HuH-7.5 (cell line): ENCODE measurements at places on chromosomes 3 and 15.

DNA sequence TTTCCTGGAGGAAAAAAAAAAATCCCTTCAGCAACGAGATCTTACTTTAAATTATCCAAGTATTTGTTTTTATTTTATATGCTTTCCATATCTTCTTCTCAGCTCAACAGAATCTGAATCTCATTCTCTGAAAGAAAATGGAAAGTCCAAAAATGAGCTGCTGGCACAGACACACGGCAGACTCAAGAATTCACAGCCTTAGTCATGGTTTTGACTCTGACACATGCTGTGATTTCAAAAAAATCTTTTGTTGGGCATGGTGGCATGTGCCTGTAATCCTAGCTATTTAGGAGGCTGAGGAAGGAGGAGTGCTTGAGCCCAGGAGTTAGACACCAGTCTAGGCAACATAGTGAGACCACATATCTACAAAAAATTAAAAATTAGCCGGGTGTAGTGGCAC is 565.0 kb downstream of the MAGI1 start:
- DNase-seq: no peak

DNA sequence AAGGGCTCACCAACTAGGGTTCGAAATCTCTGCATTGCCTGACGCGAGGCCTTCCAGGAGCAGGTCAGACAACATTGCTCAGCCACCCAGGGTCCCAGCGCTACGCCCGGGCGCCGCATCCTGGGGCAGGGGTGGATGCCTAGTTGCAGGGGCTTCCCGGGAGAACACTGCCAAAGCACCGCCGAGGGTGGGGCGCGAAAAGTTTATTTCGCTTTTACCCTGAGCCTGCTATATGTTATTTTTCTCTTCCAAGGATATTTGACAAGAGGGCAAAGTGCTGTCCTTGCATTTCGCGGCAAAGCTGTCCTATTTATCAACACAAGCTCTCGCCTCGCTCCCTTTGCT is 549 bp upstream of the SOX14 start:
- no peak for DNase-seq

DNA sequence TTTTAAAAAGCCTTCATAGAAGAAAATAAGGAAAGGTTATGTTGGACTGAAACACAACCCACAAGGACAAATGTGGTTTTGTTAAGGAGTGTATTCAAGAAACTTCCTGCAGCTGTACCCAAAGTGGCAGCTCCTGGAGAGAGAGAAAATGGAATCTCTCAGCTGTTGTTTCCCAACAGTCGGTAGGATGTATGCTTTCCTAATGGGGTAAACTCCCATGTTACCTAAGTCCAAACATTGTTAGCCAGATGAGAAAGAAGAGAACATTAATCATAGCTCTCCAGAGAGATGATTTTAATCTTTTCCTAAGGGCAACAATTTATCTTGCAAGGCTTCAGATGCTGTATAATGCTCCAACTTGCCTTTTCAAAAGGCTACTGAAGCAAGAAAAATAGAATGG is 22.6 kb upstream of the TEX9 start:
- no peak for DNase-seq

DNA sequence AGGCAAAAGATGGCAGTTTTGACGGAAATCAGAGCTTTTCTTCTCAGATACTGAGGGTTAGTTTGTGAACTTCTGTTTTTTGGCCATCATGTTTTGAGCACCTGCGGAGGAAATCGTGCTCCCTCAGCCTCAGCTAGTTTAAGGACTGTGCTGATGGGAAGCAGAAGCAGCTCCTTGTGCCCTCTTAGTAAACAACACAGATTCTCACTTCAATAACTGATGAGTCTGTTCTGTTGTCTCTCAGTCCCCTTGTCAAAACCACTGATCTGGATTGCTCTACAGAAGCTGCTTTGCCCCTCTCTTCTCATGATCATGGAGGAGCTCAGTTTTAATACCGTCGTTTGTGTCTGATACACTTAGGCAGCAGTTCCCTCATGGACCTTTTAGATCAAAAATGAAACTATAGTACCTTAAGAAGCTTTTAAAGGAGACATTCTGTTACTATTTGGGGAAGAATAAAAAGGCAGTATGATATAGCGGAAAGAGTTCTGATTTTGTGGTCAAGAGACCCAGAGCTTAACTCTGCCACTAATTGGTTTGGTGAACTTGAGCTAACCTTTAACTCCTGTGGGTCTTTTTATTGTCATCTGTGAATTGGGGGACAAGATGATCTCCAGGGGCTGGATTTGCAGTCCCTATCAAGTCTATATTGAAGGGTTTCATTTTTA is 152.6 kb downstream of the BBX start:
- no peak for DNase-seq

DNA sequence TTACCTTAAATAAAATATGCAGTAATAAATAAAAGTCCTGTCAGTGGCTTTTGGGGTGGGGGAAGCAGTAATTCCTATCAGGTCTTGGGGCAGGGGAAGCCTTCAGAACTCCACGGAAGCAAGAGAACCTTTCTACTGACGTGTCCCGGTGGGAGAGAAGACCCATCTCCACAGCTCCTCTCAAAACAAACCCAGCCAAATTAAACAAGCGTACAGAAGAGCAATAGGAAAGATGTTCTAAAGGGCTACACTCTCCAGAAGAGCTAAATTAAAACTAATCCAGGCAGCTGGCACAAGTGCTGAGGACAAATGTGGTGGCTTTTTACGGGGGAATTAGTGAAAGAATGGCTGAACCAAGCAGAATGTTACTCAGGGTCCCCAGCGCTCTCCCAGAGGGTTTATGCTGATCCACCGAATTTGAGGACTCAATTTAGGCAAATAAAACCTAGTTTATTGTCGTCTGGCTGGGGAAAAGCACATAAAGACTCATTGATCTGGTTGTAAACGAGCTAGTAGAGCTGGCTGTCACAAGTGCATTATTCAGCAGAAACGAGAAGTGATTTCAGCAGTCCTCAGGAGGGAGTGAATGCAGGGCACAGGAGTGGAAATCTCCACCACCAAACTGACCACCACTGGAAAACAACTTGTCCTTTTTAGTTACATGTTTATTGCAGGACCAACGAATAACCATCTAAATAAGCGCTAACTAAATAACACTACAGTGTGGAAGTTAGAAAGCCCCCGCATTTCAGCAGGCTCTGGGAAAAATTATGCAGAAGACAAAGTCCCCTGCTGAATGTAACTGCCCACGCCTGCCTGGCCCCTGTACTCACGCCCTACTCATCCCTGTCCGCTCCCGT is 13.5 kb downstream of the BFSP2 start:
- no peak for DNase-seq

GRCh38 chr15:101026656-101027272 is 107.6 kb downstream of the LRRK1 start:
- no peak for DNase-seq

DNA sequence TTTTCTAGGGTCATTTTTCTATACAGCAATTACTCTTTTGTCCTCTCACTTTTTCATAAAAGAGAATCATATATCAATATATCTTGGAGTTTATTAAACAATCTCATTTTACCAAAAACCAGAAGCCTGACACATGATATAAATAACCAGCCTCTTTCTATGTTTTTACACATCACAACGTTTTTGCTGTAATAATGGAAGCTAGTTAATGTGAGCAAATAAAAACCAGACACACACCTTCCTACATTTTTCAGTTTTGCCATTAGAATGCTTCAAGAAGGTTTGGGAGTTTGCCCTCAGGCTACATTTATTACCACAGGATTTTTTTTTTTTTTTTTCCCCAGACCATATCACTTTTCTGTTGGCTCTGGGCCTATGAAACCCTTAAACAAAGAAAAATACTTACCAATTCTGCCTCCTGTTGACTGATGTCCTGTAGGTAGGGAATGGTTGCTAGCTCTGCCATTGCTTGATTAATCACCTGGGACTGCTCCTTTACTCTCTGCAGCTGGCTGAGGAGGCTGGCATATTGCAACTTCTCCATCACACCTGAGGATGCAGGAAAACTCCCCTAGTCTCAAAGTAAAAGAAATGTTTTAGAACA is 165.5 kb downstream of the ECT2 start:
- DNase-seq: no peak

- no peak for DNase-seq
Measured at GRCh38 chr3:191455257-191455952, 5.6 kb upstream of the PYDC2 start.

GRCh38 chr15:34795267-34796081 is at the start of gene ACTC1:
TSS of gene ACTC1 (minus strand) at chr15:34795549. CDS start at chr15:34794808, 741 bp downstream.
- DNase-seq: peak; percentile 29

DNA sequence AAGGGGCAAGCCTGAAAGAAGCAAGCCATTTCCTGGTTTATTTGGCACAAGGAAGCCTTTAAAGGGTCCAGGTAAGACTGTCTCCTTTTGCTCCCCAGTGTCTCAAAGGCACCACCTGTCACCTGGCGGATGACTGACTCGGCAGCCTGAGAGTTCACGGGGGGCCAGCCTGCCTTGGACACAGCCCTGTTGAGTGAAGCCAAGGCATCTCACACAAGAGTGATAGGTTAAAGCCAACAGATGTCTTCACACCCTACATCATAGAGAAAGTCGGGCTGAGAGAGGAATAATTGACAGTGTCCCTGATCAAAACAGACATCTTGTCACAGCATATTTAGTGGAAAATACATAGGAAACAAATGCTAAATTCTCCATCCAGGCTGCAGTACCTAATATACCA is 28.2 kb upstream of the LIPC start:
- DNase-seq: no peak

DNA sequence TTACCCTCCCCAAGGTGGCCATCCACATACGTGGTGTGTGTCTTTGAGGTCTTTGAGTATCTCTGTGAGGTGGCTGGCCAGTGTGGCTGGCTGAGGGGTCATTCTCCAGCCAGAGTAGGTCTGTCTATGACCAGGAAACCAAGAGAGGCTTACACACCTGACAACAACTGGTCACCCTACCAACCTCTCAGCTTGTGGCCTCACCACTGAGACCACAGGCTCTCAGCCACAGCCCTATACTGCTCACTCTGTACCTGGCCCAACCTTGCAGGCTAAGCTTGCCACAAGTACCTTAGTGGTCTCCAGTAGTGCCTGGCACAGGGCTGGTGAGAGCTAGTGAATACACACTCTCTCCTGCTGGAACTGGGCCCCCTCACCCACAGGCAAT is 5.1 kb downstream of the HEMK1 start:
- DNase-seq: no peak

DNA sequence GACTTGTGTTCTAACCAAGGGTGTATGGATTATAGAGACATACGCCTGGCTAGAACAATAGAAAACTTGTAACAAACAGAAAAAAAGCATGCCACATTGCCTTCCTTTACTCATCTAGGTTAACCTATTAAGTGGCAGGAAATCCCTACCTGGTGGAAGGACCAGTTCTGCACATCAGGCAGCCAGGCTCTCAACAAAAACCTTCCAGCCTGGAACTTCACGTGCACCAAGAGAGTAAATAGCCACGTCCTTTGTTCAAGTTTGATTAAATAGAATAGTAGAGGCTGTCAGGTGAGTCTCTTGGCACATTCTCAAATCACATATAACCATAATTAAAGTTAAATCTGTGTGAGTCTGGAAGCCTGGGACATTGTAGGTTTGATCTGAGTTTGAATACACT is 85.0 kb upstream of the DPH6 start:
- DNase-seq: no peak

DNA sequence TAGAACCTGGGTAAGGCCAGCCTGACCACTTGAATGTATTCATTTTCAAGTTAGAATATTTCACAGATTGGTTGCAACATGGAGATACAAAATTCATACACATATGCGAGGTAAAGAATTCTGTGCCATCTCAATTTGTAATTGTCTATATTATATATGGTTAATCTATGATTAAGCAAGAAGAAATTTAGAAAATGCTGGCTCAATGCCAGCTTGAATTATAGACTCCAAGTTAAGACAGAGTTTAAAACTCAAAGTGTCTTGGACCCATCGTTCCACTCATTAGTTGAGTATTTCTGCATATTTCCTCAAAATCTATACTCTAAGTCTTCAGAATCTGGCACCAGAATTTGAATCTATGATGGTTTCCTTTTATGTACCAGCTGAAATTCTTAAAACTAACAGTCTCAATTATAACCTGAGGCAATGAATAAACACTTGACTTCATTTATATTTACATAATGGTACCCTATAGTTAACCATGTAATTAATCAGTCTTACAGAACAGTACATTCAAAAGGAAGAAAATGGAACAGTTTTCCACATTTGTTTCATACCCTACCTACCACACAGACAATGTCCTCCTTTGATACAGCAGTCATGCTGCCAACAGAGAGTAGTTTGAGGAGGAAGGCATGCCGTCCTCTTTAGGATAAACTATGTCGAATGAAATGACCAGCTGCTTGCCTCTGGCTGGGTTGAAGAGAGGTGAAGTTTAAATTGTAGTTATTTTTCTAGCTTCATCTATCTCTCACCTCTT is 95.7 kb downstream of the CD47 start:
- no peak for DNase-seq

DNA sequence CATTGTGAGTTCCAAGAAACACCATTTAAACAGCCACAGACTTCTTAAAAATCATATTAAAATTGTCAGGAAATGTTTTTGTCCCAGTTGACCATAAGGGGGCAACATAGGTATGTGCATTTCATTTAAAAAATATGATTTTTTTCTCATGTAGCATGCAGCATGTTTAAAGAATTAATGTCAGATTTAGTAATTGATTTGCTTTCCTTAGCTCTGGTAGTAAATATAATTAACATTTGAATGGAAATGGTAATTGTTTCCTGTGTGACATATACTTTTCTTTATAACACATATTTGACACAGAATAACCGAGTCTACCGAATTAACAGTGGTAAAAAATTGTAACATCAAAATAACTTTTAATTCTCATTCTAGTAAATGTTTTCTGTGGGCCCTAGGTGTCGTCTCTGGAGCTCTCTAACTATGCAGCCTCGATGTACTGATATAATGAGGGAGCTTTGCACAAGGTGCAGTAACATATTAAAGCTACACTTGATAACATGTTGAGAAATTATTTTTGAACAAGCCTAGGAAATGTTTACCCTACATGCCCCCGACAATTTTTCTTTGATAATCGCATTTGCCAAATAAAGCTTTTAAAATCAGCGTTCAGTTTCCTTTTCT is 34.9 kb downstream of the NXPE3 start:
- DNase-seq: no peak

GRCh38 chr3:88444251-88444650 is 294.5 kb downstream of the C3orf38 start:
- no peak for DNase-seq

DNA sequence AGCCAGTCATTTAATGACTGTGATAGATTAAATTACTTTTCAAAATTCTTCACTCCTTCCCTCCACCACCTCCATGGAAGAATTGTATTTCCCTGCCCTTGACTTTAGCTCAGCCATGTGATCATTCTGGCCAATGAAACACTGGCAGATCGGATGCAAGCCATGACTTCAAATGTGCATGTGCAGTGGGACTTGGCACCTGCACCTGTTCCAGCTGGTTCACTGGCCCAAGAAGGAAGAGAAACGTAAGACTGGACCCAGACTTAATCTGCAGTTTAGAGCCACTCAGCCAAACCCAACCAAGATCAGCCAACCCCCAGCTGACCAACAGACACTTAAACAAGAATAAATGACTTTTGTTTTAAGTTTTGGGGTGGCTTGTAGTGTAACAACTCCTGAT is 11.8 kb downstream of the DPH3 start:
- no peak for DNase-seq

GRCh38 chr3:78822726-78823125 is 945.1 kb downstream of the ROBO1 start:
- DNase-seq: no peak
